ENCODE measurements at places on chromosomes 16 and 17.
A peak's percentile ranks its signal among the peaks of the same experiment; 100 is the strongest.

DNA sequence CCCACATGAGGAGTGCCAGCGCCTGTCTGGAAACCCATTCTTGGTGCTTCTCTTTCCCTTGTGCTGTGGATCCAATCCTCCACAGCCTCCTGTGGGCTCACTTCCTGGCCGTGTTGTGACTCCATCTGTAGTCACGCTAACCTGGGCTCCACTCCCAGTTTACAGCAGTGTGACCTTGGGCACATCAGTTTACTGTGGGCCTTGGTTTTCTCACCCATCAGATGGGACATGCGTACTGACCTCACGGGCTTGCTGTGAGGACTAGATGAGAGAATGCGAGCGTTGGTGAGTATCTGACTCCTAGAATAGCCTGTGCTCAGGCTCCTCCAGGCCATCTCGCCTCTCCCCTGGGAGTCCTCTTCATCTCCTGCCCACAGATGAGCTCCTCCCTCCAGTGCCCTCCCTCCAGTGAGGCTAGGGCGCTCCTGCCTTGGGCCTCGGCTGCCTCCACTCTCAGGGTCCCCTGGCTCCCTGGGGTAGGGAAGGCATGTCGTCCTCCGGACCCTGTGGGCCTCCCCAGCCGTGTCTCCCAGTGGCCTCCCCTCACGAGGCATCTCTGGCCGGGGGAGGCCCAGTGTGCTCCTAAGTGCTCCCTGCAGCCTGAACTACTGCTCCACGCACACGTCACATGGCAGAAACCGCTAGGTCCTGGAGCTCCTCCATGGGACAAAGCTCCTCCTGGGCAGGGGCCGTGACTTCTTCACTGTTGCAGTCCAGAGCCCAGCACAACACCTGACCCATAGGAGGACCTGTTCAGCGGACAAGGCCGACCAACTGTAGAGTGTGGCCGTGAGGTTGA lies 5.2 kb upstream of the FOXJ1 start:
- no peak for DNase-seq
- H3K27me3 ChIP-seq, result no peaks in the 10 kb centered on the region
- no peak overlapping the region for H3K4me3 ChIP-seq
- H3K36me3 ChIP-seq, result no peaks in the 10 kb centered on the region

GRCh38 chr17:13885550-13885949 lies 183.8 kb upstream of the COX10 start:
- H3K27ac ChIP-seq, result no peak overlapping the region
- DNase-seq, result no peak
- H3K4me1 ChIP-seq, result no peaks in the 10 kb centered on the region
- H3K4me3 ChIP-seq, result no peak overlapping the region
- no peaks in the 10 kb centered on the region for H3K27me3 ChIP-seq
- no peaks in the 10 kb centered on the region for H3K36me3 ChIP-seq

GRCh38 chr16:26594666-26595065 lies 472.1 kb upstream of the C16orf82 start:
- H3K27ac ChIP-seq, result no peak overlapping the region
- no peaks in the 10 kb centered on the region for H3K27me3 ChIP-seq
- H3K36me3 ChIP-seq, result no peaks in the 10 kb centered on the region
- H3K4me1 ChIP-seq, result no peaks in the 10 kb centered on the region

GRCh38 chr16:17282247-17282646 lies 188.5 kb downstream of the XYLT1 start:
- H3K36me3 ChIP-seq, result no peaks in the 10 kb centered on the region
- H3K27ac ChIP-seq, result no peak overlapping the region
- no peak for DNase-seq
- no peaks in the 10 kb centered on the region for H3K4me1 ChIP-seq

GRCh38 chr17:31802502-31802901 lies 56.5 kb downstream of the COPRS start:
- no peak overlapping the region for H3K27ac ChIP-seq
- H3K4me1 ChIP-seq, result no peaks in the 10 kb centered on the region
- H3K4me3 ChIP-seq, result no peak overlapping the region
- peak; percentile 29 for DNase-seq
- no peaks in the 10 kb centered on the region for H3K27me3 ChIP-seq

Measured in upper lobe of left lung (tissue), 6 donors.